SJSA1 (cell line): ENCODE measurements at places on chromosomes 5 and 9. TPM values are rescaled to one million over a fixed set of nuclear protein-coding genes. Genes with fewer than 3 reads are reported as not detected.

GRCh38 chr5:133533541-133533940, 78.8 kb downstream of the FSTL4 start:
- no peak overlapping the region for H3K4me3 ChIP-seq
- no peak overlapping the region for H3K27ac ChIP-seq
- no peak for DNase-seq
- no peaks in the 10 kb centered on the region for H3K4me1 ChIP-seq

- H3K36me3 ChIP-seq: no peaks in the 10 kb centered on the region
- no peaks in the 10 kb centered on the region for H3K4me1 ChIP-seq
- H3K27me3 ChIP-seq: no peaks in the 10 kb centered on the region
- no peak for DNase-seq
- H3K27ac ChIP-seq: no peak overlapping the region
These were observed 94.9 kb upstream of the PLPPR1 start for GRCh38 chr9:100933656-100934055.

GRCh38 chr9:35553670-35554543, 51.2 kb upstream of the TESK1 start:
- H3K27ac ChIP-seq: no peak overlapping the region
- DNase-seq: peak; percentile 60
- H3K4me1 ChIP-seq: peaks cover 10% of the 10 kb centered on the region
- no peak overlapping the region for H3K4me3 ChIP-seq

DNA sequence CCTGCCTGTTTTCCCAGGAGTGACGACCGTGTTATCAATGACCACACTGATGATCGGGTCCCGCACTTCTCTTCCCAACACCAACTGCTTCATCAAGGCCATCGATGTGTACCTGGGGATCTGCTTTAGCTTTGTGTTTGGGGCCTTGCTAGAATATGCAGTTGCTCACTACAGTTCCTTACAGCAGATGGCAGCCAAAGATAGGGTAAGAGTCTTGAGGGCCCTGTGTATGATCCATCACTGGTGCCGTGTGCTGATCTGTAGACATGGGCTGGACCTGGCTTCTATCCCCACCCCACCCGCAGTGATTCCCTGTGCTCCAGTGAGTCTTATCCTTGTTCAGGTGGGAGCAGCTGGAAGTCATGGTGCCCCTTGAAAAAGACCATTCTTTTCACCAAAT, 26.0 kb downstream of the GABRP start:
- H3K36me3 ChIP-seq: no peaks in the 10 kb centered on the region
- H3K27me3 ChIP-seq: 0 out of 2 replicates have a peak, but pooled peaks cover 2% of the 10 kb centered on the region
- H3K27ac ChIP-seq: no peak overlapping the region
- H3K4me3 ChIP-seq: no peak overlapping the region
- no peaks in the 10 kb centered on the region for H3K4me1 ChIP-seq

DNA sequence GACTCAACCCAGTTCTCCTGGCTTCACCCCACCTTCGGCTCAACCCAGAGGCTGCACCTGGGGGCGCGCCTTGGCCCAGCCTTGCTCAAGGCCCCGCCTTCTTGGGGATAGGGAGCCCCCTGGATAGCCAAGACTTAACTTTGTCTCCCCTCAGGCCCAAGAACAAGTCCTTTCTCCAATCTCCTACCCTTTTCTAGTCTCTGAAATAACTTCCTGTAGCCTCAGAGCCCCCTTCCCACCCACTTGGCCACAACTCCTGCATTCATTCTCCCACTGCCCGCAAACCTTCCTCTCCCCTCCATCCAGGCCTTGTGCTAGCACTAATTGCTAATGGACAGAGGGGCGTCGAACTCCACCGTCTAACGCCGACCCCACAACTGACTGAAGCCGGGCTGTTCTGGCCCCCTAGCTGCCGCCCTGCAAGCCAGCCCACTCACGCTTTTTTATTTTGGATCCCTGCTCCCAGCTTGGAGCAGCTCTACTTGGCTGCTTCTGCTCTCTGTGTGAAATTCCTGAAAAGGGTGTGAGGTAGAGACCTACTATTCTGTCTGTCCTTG, 579 bp upstream of the ASTN2 start:
- no peak overlapping the region for H3K27ac ChIP-seq
- no peaks in the 10 kb centered on the region for H3K36me3 ChIP-seq
- peaks cover 14% of the 10 kb centered on the region for H3K4me1 ChIP-seq
- H3K4me3 ChIP-seq: no peak overlapping the region
- H3K27me3 ChIP-seq: peaks cover 40% of the 10 kb centered on the region

DNA sequence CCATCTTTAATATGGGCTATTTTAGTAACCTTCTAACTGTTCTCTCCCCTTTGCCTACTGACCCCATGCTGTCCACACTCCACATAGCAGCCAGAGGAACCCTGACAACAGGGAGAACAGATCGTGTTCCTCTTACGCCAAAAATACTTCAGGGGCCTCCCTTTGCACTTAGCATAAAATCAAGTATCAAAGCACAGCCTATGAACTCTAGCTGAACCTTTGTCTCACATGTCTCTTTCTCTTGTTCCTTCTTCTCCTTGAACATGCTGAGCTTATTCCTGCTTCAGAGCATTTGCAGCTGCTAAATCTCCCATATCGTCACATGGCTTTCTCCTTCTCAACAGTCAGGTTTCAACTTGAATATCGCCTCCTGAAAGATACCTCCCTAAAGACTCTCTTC, 698.8 kb upstream of the C9orf72 start:
- H3K27ac ChIP-seq: no peak overlapping the region
- no peak overlapping the region for H3K4me3 ChIP-seq

DNA sequence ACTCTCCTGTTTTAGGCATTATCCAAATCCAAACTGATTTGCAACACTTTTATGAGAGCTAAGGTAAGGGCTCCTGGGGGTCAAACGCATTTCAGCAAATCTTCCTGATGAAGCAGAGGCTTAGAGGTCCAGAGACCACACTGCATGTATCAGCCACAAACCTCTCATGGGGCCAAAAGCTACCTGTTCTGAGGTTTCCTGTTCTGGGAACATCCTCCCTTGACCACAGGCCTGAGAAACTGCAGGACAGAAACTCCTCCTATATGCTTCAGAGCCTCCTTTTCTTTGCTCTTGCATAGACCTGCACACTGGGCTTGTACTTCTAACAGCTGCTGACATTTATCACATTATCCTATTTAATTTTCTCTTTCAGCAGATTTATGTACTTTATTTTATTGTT, 92.6 kb downstream of the OR2K2 start:
- H3K27me3 ChIP-seq: no peaks in the 10 kb centered on the region
- no peak overlapping the region for H3K27ac ChIP-seq
- no peaks in the 10 kb centered on the region for H3K36me3 ChIP-seq

GRCh38 chr9:132854832-132855231, 23.3 kb downstream of the AK8 start:
- no peaks in the 10 kb centered on the region for H3K4me1 ChIP-seq
- no peak overlapping the region for H3K4me3 ChIP-seq
- no peaks in the 10 kb centered on the region for H3K36me3 ChIP-seq
- no peak for DNase-seq
- H3K27me3 ChIP-seq: no peaks in the 10 kb centered on the region

DNA sequence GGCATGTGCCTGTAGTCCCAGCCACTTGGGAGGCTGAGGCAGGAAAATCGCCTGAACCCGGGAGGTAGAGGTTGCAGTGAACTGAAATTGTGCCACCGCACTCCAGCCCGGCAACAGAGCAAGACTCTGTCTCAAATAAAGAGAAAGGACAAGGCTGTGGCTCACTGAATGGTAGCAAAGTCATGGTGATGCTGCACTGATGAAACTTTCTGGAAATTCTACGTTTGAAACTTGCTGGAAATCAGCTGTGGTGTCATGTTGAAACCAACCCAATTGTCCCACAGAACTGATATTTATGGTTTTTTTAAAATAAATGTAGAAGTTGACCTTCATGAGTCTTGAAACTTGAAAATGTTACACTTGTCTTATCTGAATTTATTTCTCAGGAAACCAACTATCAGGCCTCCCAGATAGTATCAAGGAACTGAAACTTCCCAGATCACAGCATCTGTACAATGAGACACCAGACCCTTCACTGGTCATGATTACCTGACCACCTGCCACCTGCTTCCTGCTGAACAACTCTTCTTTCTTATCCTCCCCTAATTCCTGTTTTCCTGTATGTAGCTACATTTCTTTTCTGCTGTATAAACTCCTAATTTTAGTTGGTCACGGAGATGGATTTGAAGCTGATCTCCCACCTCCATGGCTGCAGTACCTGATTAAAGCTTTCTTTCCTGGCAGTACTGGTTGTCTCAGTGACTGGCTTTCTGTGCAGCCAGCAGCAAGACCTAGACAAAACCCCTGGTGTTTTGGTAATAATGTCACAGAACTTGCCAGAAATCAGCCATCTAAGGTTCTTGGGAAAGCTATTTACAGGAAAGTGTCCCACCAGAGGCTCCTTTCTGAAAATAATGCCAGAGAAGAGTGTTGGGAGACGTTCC, 5.6 kb upstream of the TBC1D13 start:
- H3K36me3 ChIP-seq: no peaks in the 10 kb centered on the region
- H3K27ac ChIP-seq: no peak overlapping the region
- peaks cover 6% of the 10 kb centered on the region; the same call in 1 of the 2 replicates for H3K4me1 ChIP-seq
- DNase-seq: no peak

DNA sequence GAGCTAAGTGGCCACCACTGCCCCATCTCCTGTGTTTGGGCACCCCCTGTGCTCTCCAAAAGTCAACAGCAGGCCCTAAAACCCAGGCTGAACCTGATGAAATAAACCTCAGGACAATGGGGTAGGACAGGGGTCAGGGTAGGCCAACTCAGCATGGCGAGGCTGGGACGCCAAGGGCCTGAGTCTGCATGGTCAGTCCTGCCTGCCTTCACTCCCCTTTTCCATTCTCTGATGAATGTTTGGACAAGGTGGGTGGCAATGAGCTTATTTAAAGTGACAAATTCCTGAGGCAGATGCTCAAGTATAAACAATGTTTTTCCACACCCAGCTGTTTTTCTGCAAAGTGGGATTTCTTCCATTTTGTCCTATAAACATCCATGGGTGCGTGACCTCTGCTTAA, 47.2 kb upstream of the CXCL14 start:
- H3K4me3 ChIP-seq: no peak overlapping the region
- no peaks in the 10 kb centered on the region for H3K36me3 ChIP-seq

- peak; percentile 52 for DNase-seq
- peaks cover 29% of the 10 kb centered on the region for H3K36me3 ChIP-seq
- H3K27me3 ChIP-seq: peaks cover 44% of the 10 kb centered on the region
- peaks cover 19% of the 10 kb centered on the region for H3K4me1 ChIP-seq
- H3K4me3 ChIP-seq: peak overlapping the region; percentile 90
These were observed 30.7 kb downstream of the EXOC3 start for GRCh38 chr5:473551-474192.

- H3K27ac ChIP-seq: no peak overlapping the region
- H3K4me1 ChIP-seq: no peaks in the 10 kb centered on the region
- no peak overlapping the region for H3K4me3 ChIP-seq
- peaks cover 25% of the 10 kb centered on the region for H3K27me3 ChIP-seq
These were observed 84.6 kb downstream of the PAX5 start for GRCh38 chr9:36949466-36949865.

DNA sequence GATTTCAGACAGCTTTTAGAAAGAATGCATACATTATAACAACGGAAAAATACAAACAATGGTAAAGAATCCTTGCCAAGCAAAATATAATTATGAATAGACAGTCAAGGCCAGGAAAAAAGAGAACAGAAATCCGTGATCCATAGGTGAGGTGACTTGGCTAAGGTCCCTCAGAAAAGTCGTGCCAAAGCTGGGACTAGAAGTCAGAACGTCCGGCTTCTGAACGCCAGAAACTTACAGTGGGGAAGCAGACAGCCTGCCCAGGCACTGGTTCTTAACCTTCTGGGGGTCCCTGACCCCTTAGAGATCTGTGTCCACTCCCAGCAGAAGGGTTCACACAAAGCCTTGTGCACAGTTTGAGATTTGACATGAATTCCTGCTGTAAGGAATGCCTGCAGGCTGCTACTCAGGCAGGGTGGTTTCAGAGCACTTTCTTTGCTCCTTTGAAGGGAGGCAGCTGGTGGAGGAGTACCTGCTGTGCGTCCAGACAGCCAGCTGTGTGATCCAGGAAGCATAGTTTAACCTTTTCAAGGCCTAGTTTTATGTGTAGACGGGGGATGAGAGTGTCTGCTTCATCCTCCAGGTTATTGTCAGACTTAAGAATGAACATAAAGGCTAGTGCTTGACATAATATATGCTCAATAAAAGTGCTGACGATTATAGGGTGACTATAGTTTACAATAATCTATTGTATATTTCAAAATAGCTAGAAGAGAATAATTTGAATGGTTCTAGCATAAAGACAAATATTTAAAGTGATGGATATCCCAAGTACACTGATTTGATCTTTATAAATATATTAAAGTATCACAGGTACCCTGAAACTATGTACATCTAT, 852 bp downstream of the ARHGEF37 start:
- H3K27ac ChIP-seq: no peak overlapping the region
- H3K27me3 ChIP-seq: no peaks in the 10 kb centered on the region
- no peaks in the 10 kb centered on the region for H3K36me3 ChIP-seq
- peaks cover 15% of the 10 kb centered on the region for H3K4me1 ChIP-seq

DNA sequence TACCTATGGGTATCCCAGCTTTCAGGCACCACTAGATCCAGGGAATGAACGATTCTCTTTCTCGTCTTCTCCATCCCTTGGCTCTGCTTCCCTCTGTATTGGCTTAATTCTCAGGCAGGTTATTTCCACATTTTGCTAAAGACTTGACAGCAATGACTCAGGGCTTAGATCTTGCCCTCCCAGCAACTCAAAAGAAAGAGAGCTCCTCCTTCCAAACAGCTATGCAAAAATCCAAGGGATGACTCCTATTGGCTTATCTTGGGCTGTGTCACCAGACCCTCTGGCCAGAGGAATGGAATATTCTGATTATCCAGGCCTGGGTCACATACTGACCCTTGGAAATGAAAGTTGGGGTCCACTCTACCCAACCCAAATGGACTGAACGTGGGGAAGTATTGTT, 270.2 kb downstream of the NTRK2 start:
- no peaks in the 10 kb centered on the region for H3K4me1 ChIP-seq
- no peak overlapping the region for H3K4me3 ChIP-seq
- no peak for DNase-seq
- H3K36me3 ChIP-seq: no peaks in the 10 kb centered on the region
- H3K27me3 ChIP-seq: no peaks in the 10 kb centered on the region

DNA sequence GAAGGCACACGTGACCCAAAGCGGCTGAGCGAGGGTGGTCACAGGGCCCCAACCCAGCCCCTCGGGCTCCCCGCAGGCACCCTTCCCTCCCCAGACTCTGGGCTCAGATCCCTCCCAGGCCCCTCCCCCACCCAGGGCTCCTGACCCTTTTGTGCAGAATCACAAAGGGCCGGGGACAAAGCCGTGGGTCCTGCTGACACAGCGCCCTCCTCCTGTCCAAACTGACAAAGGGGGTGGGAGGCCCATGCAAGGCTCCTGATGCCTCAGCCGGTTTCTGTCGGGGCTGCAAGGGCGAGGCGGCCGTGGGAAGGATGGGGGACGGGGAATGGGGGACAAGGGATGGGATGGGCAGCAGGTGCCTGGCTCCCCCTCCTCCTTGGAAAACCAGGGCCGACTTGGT, 43.5 kb upstream of the UBAC1 start:
- H3K36me3 ChIP-seq: peaks cover 4% of the 10 kb centered on the region
- no peaks in the 10 kb centered on the region for H3K27me3 ChIP-seq
- H3K4me3 ChIP-seq: no peak overlapping the region
- peaks cover 21% of the 10 kb centered on the region for H3K4me1 ChIP-seq
- no peak overlapping the region for H3K27ac ChIP-seq

The ETF1 gene
- 134 and 167 TPM in 2 replicates for total RNA-seq

The SLC34A1 gene
- not detected in 2 replicates for total RNA-seq

The SLC46A2 gene
- total RNA-seq: not detected in 2 replicates

The TGFBR1 gene
- 29.3 and 36.0 TPM in 2 replicates for total RNA-seq

The F2RL1 gene
- 0.41 and 1.2 TPM in 2 replicates for total RNA-seq

The ISCA1 gene
- 41.9 and 60.0 TPM in 2 replicates for total RNA-seq

The IL7R gene
- total RNA-seq: 86.6 and 90.1 TPM in 2 replicates

The GNG10 gene
- total RNA-seq: 117 and 131 TPM in 2 replicates

The BTF3 gene
- total RNA-seq: 309 and 496 TPM in 2 replicates
